ENCODE measurements at places on chromosomes 12 and 14.
A peak's percentile ranks its signal among the peaks of the same experiment; 100 is the strongest.

- no peak for DNase-seq
These were observed 15.6 kb upstream of the CACNA2D4 start for GRCh38 chr12:1934068-1934467.

GRCh38 chr12:115230606-115231005 is 546.6 kb upstream of the TBX3 start:
- DNase-seq = no peak

- DNase-seq = no peak
These were observed 1074.6 kb downstream of the FLRT2 start for GRCh38 chr14:86604561-86604960.

GRCh38 chr14:104295681-104296387 is 157.4 kb downstream of the KIF26A start:
- no peak for DNase-seq

DNA sequence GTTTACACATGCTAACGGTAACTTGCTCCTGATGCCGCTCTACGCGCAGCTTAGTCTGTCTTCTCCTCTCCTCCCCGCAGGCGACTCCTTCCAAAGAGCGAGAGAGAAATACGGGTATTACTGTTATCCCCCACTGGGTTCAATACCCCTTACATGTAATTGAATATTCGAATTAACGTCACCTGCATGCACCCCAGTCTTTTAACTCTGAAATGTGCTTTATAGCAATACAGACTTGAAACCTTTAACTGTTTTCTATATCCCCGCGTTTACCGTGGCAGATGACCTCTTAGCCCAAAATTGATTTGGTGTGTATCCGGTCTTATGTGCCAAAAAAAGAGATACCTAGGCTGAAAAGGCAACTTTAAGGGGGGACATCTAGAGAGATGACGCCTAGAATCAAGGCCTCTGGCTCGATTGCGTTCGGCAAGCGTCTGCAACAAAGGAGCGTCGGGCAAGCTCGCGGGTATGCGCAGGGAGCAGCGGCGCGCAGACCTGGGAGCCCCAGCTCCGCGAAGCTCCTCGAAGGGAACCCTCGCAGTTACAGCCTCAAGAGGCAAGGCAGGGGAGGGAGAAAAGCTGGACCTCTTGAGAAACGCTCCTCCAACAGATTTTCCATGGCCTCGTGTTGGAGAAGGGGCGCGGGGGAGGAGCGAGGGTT is 6.8 kb upstream of the FOXG1 start:
- DNase-seq = no peak

GRCh38 chr14:68552602-68553001 is 240.3 kb downstream of the ZFP36L1 start:
- DNase-seq = no peak

GRCh38 chr14:20980906-20981305 is 8.9 kb upstream of the METTL17 start:
- DNase-seq = no peak

DNA sequence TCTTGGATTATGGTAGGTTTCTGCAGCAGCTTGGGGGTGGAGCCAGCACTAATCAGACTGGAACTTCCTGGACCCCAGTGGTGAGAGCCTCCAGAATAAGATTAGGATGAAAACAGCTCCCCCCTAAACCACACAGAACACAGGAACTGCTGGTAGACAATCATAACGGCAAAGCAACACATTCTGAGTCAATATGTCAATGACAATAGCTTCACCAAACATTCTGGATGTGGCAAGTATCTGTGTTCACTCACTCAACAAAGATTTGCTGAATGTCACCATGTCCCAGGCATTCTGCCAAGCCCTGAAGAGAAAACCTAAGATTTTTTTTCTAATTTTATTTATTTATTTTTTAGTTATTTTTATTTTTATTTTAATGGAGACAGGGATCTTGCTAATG is 65.2 kb downstream of the LRRC74A start:
- DNase-seq = no peak

DNA sequence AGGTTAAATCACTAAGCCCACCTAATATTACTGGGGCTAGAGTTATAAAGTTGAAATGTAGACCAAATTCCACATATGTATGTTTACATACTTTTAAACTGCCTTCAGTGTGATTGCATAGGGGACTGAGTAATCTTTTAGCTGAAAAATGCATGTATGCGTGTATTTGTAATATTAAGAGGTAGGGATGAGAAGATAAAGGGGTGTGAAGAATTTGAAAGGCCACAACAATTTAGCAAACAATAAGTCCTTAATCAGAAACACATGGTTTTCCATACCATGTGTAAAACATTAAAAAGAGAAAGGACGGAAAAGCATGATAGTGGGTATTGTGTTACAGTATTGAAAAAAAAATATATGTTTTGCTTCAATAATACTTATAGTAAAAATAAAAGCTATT is 919.9 kb upstream of the FLRT2 start:
- no peak for DNase-seq

DNA sequence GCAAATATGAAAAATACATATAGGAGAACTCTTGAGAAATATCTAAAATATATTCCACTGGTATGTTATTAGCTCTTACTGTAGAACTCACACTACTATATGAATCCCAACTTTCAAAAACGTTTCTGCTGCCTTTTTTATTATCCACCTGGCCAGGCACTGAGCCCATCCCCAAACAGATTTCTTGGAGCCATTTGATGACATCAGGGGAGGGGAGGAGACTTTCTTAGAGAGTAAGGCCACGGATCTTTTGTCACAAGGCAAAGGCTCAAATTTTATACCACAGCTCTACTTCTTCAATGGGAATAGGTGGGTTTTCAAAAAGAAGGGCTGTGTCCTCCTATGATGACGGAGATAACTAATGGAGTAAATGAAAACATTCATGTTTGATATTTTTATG is 83.0 kb downstream of the SLC25A21 start:
- no peak for DNase-seq

DNA sequence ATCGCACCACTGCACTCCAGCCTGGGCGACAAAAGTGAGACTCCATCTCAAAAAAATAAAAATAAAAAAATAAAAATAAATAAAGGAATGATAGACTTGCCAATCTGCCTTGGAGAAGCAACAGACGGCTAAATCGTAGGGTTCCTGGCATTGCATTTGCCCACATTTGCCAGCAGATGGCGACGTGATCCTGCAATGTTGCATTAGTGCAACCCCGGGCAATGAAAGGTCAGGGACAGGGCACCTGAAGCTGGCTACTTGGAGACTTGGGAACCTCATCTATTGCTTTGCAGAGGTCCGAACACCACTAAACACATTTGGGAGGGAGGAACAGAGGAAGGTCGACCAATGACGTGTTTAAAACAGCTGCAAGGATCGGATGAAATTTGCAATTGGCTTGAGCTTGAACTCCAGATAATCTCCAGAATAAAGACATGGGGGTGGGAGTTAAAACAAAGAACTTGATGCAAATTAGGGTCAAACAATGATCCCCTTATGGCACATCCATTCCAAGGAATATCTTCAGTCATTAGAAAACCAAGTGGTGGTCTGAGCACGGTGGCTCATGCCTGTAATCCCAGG is 34.6 kb downstream of the SPRING1 start:
- DNase-seq = peak; percentile 89

DNA sequence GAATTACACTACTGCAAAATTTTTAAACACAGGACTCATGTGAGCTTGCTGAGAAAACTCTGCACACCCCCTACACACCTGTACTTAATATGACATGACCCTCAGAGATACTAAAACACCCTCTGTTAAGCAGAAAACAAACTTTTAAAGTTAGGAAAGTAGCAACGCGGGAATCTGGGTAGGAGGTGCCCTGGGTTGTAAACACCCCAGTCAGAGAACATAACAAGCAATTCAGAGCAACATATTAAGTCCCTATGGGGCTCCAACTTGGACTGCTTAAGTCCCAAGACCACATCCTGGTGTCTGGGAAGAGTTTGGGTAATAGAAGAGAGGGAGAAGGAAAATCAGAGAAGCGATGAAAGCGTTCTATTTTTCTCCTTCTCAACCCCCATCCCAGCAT is 1.2 kb downstream of the ATF7 start:
- no peak for DNase-seq

- DNase-seq = no peak
These were observed 674.7 kb upstream of the TMEM132C start for GRCh38 chr12:127592245-127592644.
